NCI-H2171 (cell line): ENCODE measurements at places on chromosomes 12 and 14.

DNA sequence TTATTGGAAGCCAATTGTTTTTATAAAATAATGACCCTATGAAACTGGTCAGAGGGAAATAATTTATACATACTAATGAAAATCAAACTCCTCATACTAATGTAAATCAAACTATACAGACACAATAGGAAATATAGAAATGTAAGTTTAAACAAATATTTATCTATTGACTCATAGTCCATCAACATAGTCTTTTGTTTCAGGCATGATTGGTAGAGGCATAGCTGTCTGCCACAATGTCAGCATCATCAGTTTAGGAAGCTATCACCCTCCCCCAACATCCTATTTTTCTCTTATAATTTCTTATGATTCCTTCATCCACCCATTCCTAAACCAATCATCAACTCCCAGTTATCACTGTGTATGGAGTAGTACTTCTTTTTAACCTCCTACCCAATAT lies 117.7 kb downstream of the SLC38A6 start:
- DNase-seq: no peak

DNA sequence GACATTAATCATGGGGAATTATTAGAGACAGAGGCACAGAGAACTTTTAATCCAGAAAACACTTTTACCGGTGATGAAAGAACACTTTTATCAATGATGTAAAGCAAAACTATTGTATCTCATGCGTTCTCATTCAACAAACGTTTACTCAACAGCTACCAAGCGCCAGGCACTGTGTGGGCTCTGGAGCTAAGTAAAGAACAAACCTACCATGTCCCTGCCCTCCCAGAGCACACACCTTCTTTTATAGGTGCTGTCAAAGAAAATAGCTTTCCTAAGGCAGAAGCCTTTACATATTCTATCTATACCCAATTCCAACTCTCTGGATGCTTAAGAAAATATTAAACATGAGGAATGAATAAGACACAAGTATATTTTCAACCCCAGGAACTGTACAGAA lies 91.1 kb downstream of the FOXN3 start:
- DNase-seq: no peak

DNA sequence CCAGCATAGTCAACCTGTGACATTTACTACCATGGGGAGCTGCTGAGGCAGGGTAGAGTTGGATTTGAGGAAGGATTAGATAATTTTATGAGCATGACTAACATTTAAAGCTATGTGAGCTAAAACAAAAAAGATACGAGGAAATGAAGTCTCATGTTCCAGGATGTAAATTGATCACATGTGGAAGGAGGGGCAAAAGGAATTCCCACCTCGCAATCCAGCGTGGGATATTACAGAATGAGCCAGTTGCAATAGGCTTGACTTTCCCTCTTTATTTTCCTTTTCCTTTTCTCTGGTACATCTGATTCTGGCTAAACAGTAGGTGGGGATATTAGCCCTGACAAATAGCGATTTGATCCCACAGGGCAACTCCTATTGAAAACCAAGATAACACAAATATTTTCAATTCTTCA lies 214.9 kb upstream of the HMGA2 start:
- DNase-seq: no peak

DNA sequence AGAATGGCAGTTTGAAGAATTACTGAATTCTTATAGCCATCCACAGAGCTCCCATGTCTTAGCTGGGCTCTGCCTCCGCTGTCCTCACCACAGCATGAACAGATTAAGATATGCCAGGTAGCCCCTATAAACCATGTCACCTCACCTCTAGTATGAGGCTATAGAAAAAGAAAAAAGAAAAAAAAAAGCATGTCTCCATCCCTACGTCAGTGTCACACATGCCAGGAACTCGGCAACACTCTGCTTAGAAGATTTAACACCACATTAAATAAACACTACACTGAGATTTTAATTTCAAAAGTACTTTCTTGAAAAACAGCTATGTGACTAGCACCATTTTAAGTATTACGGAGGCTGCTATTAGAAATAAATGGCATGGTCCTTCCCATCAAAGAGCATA lies 149.4 kb downstream of the CAPZA3 start:
- no peak for DNase-seq

DNA sequence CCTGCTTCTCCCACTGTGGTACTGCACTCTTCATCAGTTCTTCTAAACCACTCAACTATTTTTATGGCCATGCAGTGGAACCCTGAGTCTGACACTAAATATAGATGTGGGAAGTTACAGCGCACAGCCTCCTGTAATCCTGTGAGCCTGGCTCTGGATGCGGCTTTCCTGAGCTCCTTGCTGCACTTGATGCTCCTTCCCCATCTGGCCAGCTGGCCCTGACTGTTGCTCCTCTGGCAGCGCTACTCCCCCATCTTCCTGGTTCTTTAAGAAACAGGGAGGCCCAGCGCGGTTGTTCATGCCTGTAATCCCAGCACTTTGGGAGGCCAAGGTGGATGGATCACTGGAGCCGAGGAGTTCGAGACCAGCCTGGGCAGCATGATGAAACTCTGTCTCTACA lies 24.6 kb downstream of the IQSEC3 start:
- no peak for DNase-seq

- no peak for DNase-seq
Observed at GRCh38 chr12:68435816-68436215, 103.7 kb upstream of the MDM1 start.

DNA sequence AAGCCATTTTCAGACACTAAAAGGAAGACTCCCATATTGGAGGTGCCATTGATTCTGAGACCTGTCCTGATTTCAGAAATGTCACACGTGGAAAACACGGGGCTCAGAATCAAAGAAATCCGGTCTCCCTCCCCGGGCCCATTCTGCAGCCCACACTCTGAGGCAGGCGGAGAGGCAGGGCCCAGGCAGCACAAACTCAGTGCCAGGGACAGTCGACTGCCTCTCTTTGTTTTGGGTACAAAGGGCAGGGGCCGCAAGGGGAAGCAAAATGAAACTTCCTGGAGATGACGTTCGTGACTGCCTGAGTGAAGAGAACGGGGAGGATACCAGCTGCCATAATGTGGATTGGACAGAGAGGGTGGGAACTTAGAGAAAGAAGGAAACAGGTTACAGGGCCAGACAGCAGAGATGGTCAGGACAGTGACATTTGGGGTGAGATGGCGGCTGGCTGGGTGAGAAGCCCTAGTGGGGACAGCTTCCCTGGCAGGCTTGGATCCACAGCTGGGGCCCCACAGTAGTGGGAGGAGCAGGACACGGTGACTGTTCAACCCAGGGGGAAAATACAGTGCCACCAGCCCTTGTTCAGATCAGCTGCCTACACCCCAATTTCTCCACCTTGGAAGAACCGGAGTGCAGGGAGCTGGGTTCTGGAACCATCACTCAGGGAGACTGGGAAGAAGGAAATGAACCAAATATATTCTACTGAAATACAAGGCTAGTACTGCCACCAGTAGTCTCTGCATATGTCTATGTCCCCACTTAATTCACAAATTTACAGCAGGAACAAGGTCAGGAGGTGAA lies 8.1 kb downstream of the GAPDH start:
- no peak for DNase-seq

DNA sequence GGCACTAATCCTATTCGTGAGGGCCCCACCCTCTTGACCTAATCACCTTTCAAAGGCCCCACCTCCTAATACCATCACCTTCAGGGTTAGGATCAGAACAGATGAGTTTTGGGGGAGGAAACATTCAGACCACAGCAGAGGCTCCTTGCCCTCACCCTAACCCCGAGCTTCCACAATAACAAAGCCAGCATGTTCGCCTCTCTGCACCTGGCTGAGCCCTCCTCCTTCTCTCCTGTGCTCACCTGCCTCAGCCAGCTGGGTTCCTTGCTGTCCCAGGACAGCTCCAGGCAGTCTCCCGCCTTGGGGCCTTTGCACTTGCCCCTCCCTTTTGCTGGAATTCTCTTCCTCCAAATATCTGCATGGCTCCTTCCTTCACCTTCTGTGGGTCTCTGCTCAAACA lies 9.7 kb upstream of the RAN start:
- no peak for DNase-seq

DNA sequence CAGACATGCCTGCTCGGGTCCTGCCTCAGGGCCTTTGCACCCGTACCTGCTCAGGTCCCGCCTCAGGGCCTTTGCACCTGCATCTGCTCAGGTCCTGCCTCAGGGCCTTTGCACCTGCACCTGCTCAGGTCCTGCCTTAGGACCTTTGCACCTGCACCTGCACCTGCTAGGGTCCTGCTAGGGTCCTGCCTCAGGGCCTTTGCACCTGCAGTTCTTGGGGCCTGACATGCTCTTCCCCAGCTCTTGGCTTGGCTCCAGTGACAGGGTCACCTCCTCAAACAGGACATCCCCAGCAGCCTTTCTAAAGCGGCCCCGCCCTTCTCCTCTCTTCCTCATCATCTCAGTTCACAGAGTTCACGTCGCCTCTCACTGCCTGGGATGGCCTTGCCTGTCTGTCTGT lies 54.9 kb upstream of the NCOR2 start:
- DNase-seq: no peak

DNA sequence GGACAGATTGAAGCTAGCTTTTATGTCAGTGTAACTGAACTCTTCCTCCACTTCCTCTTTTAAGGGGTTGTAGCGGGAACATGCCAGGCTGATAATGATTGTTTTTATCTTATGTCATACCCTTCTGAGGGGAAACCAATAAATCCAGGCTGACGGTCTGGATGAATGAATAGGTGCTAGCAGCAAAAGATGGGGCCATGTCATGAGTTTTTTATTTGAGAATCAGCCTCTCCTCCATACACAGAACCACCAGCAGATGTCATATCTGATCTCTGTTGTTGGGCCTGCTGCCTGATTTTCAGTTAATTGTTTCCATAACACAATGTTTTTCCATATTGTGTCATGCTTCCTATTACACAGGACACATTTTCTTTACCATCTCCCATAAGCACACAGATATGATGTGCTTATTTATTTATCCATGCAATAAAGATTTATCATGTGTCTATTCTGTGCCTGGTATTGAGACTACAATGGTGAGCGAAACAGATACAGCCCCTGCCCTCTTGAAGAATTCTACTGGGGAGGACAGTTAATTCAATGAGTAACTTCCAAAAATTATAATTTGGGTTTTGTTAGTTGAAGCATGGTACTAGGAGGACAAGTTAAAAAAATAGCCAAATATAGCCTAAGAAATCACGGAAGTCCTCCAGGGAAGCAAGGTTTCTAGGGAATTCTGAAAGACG lies 33.6 kb upstream of the CRY1 start:
- DNase-seq: no peak

DNA sequence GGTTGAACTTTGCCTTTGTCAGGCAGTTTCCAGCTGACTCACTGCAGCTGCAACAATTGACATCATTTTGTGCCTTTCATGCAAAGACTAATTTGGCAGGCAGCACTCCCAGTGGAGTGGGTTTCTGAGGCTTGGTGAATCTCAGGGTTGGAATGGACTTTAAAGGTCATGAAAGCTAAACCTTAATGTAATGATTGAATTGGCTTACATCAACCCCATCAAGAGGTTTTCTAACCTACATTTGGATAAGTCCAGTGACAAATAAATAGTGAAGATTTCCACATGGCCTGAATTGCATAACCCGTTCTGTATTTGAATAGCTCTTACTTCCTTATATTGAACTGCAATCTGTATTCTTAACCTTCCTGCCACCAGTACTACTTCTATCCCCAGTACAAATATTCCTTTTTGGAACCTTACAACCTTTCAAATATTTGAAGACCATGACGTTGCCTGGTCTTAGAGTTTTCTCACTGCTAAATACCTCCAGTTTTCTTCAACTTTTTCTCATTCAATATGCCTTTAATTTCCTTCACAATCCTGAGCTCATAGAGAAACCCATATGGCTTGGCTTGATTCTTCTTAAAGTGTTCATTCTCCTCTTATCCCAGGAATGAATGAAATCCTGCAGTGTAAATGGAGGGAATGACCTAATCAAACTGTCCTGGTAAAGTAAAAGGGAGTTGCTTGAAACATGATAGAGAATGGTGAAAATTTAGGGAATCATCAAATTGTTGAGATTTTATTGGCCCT lies 168.1 kb upstream of the NOVA1 start:
- no peak for DNase-seq

GRCh38 chr14:31894351-31894750 lies 182.8 kb upstream of the ARHGAP5 start:
- no peak for DNase-seq

DNA sequence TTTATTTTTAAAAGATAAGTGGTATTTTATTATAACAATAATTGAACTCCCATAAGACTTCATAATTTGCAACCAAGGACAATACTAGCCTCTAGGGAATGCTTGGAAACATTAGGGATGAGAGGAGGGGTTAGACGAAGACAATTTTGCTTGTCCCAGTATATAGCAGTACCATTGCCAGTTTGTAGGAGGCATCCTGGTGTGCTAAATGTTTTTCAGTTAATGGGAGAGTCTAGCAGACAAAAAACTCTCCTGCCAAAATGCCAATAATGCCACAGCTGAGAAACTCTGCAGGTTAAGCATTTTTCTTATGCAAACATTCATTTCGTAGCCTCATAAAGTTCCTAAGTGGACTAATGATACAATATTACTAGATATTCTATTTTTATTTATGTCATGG lies 38.1 kb downstream of the RASSF9 start:
- no peak for DNase-seq

GRCh38 chr14:74886001-74886400 lies 4.3 kb downstream of the DLST start:
- no peak for DNase-seq

DNA sequence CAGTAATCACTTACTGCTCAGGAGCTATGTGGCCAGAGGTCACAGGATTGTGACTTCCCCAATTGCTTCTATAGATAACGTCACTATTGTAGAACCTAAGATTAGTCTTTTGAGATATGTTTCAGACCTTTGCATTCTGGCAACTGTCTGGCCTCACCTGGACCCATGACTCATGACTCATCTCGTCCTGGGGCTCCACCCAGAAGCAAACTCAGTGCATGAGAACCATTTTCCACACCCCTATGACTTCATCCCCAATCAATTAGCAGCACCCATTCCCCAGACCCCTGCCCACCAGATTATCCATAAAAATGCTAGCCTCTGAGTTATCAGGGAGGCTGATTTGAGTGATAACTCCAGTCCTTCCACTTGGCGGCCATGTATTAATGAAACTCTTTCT lies 186.9 kb downstream of the EMP1 start:
- DNase-seq: no peak

DNA sequence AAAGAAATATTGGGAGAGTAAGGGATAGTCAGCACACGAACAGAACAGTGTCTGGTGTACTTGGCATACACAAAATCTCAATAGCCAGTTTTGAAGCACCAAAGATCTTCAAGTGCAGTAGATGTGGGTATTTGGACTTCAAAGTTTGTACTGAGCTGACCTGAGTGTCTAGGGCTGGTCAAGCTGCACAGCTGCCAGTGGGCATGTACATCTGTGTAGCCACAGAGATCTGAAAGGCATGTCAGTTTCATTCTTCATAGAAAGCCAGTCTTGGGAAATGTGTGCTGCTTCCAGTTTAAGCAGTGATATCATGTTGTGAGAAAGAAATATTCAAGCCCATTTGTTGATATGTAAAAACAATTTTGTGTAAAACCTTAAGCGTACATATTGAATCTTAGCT lies 279.0 kb upstream of the SYT10 start:
- DNase-seq: no peak

DNA sequence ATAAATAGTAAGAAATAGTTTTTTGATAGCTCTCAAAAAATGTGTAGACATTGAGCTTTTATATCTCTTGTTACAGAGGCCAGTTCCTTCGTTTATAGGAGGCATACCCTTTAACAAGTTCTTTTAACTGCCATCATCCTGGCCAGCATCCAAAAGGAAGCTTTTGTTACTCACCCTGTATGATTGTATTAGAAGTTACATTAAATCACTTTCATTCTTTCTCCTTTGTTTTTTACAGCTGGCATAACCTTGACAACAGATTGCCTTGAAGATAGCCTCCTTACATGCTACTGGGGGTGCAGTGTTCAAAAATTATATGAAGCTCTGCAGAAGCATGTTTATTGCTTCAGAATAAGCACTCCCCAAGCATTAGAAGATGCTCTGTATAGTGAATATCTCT lies 20.1 kb downstream of the CGRRF1 start:
- no peak for DNase-seq
